ENCODE measurements at places on chromosomes 3 and 15.
A peak's percentile ranks its signal among the peaks of the same experiment; 100 is the strongest.

GRCh38 chr3:170780955-170781354, 89.0 kb downstream of the RPL22L1 start:
- no peak for DNase-seq

DNA sequence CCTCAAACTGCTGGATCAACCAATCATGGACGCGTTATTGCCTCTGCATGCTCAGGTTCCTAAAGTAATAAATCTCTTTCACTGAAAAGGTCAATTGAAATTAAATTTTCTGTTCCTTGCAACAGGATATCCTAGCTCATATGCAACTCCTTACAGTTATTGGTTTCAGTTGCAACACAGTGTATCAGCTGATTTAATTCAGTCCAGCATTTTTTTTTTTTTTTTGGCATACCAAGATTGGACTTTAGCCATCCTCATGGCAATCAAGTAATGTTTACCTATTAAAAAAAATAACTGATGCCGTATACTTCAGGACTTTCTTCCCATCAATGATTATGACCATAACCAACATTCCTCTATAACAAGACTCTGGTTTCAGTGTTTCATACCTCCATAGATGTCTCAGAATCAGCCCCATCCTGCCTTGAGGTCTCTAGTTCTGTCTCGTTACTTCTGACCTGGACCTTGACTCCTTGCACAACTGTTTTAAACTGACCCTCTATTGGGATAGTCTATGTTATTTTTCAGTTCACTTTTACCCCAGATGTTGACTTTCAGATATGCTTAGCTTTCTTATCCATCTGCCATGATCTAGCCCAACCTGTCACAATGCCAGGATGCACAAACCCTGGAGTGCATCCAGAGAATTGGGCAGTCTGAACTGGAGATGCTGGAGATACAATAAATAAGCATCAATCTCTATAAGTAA, 265.0 kb upstream of the GADL1 start:
- DNase-seq = no peak

GRCh38 chr3:42149975-42150374, 58.8 kb downstream of the TRAK1 start:
- DNase-seq = no peak

- DNase-seq = no peak
Observed at GRCh38 chr3:197512691-197513571, 42.8 kb downstream of the BDH1 start.

DNA sequence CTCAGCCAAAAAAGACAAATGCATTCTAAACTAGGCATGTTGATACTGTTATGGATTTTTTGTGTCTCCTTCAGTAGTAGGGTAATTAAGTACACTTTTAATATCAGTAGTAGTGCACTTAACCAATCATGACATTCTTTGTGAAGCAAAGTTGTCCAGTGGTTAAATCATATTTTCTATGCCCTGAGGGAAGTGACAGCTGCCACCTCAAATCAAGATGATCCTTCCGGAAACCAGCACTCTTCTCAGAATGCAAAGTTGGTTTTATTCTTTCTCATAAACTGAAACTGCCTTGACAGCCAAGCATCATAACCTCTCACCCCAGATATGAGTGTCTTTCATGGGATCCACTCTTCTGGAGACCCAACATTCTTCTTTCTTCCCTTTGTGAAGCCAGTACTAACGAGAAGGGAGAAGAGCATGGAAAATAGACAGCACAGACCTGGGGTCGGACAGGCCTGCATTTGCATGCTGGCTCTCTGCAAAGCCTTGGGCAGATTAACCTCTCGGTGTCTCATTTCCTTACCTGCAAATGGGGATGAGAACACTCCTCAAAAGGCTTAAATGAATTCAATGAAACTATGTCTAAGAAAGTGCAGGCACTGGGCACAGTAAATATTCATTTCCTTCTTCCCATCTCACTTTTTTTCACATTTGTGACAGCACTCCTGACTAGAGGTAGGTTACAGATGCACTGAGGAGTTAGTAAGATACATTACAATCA, 13.2 kb downstream of the AAGAB start:
- DNase-seq = no peak

GRCh38 chr3:143224716-143225115, 105.1 kb downstream of the CHST2 start:
- DNase-seq = peak; percentile 54

- DNase-seq = no peak
Observed at GRCh38 chr15:50945725-50946124, 37.2 kb downstream of the AP4E1 start.
